Stimulated activated CD8-positive, alpha-beta memory T cell treated with anti-CD3 and anti-CD28 coated beads, Interleukin-4, amount 100 ng/mL, for 1 hour (primary cell): ENCODE measurements at places on chromosomes 7 and 10.

- DNase-seq = no peak
These were observed 43.4 kb upstream of the LYZL1 start for GRCh38 chr10:29245476-29245875.

DNA sequence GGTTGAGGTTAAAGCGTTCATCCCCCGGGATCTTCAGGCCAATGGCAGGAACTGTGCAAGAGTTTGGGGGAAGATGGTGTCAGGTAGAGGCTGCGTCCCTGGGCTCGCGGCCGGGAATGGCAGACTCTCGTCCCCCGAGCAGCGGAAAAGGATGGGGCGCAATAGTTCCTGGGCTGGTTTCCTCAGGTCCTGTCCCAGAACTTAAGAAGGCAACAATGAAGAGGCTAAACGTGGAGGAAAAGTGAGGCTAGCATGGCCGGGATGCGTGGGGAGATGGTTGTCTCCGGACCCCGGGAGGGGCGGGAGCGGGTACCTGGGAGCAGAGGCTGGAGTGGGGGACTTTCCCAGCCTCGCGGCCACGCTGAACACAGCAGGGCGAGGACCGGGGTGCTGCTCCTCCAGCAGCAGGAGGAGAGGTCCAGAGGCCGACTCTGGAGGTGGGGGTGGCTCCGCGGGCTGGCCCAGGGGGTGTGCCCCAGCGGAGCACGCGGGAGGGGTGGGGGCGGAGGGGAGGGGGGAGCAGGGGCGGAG is 882 bp downstream of the IRF5 start:
- DNase-seq = no peak

DNA sequence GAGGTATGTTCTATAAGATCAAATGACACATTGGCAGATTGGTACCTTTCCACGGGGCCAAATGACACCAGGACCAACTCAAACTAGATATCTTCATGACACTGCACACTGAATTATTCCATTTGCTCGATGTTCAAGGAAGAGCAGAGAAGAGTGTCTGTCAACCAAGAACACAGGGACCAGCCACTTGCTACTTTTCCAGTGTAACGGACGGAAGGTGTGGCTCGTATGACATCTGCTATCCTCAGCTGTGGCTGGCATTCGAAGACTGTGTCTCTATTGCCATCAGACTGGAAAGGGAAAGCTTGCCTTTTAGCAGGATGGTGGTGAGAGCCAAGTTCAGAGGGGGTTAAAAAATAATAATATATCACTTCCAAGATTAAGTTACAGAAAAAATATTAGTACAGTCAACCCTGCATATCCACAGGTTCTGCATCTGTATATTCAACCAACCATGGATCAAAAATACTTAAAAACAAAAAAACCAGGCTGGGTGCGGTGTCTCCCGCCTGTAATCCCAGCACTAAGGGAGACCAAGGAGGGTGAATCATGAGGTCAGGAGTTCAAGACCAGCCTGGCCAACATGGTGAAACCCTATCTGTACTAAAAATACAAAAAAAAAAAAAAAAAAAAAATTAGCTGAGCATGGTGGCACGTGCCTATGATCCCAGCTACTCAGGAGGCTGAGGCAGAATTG is 237.1 kb downstream of the PRPF18 start:
- no peak for DNase-seq

- DNase-seq = no peak
These were observed 268.0 kb upstream of the CHRM2 start for GRCh38 chr7:136600475-136600874.

GRCh38 chr10:124221356-124222317 is 128.2 kb upstream of the CHST15 start:
- DNase-seq = no peak

DNA sequence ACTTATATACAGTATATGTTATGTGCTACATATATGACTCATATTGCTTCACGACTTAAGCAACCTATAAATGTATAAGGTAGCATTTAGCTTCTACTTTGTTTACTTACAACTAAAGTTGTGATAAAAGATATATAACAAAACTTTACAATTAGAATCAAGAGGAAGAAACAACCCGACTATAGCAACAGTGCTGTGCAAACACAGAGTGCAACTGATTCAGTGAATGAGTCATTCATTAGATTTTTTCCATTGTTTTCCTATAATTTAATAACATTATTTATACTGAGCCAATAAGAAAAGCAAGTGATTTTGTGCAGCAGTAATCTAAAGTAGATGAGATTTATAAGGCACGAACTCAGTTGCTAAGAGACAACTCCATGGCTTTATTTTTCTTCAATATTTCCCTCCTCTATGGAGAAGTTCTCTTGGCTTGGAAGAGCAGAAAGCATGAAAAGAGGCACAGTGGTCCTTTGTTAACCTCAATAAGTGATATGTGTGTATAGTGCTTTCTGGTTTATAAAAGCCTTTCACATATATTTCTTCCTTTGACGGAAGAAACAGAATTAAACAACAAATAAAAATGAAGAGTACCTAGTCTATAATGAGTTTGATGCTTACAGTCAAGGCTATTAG is 19.8 kb downstream of the CEP41 start:
- DNase-seq = no peak

DNA sequence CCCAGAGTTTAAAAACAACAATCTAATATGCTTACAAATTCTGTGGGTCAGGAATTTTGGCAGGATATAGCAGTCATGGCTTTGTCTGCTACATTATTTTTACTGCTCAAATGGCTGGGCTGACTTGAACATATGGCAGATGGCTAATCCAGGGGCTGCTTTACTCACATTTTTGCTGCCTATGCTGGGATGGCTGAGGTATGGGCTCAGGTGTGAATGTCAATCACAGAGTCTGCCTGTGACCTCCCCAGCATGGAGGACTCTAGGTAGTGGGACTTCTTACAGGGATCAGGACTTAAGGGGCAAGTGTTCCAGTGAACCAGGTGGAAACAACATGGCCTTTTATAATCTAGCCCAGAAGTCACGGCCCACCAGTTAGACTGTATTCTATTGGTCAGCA is 4.4 kb upstream of the FKBP9 start:
- no peak for DNase-seq

DNA sequence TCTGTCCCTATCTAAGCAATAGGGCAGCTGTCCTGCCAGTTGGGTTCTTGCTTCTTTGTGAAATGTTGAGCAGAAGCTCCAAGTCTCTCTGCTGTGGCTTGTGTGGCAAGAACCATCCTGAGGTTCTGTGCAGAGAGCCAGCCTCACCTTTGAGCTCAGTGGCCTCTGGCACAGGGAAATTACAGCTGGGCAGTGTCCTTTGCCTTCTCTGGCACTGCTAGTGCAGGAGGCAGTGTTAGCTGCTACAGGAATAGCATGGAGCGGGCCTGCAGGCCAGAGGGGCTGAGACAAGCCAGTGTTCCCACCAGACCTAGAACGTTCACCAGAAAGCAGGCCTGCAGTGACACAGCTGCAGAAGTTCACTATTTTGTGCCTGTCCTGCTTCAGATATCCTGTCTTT is 1.8 kb downstream of the PRXL2A start:
- DNase-seq = no peak

DNA sequence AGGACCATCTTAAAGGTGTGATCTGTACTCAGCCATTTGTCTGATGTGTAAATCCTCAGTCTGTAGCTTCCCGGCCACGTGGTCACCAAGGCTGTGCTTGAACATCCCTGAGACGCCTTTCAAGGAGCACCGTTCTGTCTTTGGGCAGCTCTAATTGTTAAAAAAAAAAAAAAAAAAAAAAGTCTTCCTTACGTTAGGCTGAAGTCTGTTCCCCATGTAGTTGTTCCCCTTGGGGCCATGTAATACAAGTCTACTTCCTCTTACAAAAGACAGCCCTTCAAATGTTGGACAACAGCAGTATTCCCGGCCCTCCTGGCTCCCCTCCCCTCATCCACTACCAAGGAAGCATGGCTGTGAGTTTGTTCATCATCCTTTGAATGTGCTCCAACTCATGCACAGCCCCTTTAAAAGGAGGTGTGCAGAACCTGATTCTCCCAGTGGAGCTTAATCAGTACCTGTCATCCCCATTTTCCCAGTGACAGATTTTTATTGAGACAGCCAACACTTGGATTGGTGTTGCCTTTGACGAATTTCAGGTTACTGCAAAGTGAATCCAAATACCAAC is 392.2 kb upstream of the GALNT17 start:
- no peak for DNase-seq

DNA sequence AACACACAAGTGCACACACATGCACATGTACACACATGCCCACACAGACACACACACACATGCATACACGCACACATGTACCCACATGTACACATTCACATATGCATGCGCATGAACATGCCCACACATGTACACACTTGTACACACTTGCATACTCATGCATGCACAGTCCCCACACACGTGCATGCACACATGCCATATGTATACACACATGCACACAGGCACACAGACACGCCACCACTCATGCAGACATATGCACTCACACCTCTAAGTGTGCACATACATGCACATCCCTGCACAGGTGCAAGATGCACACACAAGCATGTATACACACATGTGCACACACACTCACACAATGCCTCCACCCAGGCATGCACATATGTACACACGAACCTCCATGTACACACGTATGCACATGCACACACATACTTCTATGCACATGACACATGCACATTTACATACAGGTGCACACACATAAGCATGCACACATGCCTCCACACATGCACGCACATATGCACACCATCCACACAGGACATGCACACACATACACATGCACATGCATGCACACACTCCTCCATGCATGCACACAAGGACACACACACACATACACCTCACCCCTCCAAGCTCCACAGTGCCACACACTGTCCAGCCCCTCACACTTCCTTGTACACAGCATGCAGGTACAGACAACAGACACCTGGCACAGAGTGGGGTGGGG is 45.8 kb downstream of the YKT6 start:
- DNase-seq = no peak

GRCh38 chr7:140176122-140176701 is 571 bp downstream of the KDM7A start:
- DNase-seq = no peak

DNA sequence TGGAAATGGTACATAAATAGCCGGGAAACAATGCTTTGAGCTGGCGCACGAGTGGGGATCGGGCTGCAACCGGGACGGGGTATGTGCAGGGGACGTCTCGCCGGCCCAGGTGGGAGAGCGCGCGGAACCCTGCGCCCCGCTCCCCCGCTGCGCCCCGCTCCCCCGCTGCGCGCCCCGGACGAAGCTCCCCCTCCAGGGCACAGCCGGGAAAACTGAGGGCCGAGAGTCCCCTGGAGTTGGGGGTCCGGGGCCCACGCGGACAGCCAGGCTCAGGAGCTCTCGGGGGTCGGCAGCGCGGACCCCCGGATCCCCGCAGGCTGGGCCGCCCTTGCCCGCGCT is 514 bp downstream of the RADIL start:
- no peak for DNase-seq

DNA sequence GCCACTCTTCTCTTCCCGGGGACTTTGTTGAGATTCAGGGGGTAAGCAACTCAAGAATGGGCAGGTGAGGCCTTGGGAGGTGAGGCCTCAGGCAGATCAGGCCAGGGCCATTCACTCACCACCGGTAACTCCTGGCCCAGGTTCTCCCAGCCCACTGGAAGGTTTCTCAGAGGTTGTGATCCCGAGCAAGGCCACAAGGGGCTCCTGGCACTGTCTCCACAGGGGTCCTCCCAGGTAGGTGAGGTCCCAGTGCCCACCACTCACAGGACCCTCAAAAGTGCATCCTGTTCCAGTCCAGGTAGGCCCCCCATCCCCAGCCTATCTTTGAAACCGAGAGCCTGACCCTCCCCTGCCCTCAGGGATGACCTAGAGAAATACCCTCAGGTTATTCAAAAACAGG is 236.1 kb downstream of the BUB3 start:
- no peak for DNase-seq

DNA sequence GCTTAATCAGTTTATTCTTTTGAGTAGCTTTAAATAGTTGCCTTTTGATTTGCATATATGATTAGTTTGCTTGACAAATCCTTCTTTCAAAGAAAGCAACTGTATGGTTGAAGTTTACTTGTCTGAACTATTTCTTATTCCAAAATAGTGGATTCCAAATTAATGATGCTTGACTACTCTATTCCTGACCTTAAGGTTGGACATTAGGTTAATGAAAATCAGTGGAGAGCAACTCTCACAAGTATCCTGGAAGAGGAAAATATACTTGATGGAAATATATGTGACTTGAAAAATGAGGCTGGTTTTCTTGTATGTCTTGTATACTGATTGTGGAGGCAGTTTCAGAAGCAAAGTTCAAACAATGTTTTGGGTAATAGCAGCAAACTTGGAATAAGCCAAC is 369.2 kb upstream of the PODXL start:
- DNase-seq = no peak

GRCh38 chr7:43612128-43612527 is 29.2 kb downstream of the STK17A start:
- no peak for DNase-seq

DNA sequence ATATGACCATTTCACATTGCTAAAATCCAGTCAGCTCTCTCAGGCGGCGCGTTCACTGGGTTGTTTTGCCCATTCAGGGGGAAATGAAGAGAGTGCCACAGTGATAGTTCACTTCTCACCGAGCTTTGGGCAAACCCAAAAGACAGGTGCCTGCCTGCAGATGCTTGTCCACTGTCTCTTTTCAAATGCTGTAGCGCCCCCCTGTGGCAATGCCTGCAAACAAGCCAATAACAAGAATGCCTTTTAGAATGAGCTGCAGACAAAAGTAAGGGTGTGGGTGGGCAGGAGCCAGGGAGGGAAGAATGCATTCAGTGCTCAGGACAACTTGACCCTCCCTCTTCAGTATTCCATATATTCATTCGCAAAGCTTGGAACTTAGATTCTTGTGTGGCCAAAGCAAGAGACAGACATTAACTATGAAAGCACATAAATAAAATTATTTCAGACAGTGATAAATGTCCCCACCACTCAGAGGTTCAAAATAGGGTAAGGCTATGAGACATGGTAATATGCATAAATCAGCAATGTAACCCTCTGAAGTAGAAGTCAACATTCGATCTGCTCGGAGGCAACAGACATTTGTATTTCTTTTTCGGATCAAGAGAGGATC is 86.9 kb downstream of the JAZF1 start:
- no peak for DNase-seq

DNA sequence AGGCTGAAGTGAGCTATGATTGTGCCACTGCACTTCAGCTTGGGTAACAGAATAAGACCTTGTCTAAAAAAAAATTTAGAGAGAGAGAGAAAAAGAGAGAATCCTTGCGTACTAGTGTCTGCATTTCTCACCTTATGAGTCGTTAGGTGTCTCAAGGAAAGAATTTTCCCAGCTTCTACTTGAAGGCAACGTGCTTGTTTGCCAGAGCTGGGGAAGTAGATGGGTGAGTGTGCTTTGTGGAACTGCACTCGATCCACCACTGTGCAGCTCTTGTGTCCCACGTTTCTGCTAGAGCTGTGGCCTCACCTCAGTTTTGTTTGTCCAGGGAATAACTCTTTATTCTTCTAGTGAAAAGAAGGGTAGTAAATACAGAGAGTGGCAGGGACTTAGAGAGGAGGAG is 38.9 kb downstream of the HDAC9 start:
- no peak for DNase-seq

- DNase-seq = no peak
These were observed 272.4 kb downstream of the USP6NL start for GRCh38 chr10:11339013-11339412.

- no peak for DNase-seq
These were observed 10.6 kb downstream of the DBF4 start for GRCh38 chr7:87886875-87887274.

- DNase-seq = no peak
These were observed 44.0 kb upstream of the HPSE2 start for GRCh38 chr10:99279626-99280111.

GRCh38 chr10:27578316-27578715 is 74.2 kb downstream of the RAB18 start:
- no peak for DNase-seq
